ENCODE measurements at places on chromosomes 3 and 15.

DNA sequence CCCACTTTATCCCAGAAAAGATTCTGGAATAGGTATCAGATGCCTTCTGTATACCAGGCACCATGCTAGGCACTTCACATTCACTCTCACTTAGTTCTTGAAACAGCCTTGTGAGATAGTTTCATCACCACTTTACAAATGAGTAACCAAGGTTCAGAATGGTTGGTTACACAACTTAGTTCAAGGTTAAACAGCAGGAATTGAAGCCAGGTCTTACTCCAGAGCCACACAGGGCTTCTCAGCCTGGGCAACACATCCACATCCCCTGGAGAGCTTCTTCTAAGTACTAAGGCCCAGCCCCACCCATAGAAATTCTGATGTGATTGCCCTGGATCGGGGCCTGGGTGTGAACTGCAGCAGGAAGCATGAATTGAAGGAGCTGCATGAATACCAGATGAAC lies 18.6 kb downstream of the WHAMM start:
- DNase-seq = no peak

DNA sequence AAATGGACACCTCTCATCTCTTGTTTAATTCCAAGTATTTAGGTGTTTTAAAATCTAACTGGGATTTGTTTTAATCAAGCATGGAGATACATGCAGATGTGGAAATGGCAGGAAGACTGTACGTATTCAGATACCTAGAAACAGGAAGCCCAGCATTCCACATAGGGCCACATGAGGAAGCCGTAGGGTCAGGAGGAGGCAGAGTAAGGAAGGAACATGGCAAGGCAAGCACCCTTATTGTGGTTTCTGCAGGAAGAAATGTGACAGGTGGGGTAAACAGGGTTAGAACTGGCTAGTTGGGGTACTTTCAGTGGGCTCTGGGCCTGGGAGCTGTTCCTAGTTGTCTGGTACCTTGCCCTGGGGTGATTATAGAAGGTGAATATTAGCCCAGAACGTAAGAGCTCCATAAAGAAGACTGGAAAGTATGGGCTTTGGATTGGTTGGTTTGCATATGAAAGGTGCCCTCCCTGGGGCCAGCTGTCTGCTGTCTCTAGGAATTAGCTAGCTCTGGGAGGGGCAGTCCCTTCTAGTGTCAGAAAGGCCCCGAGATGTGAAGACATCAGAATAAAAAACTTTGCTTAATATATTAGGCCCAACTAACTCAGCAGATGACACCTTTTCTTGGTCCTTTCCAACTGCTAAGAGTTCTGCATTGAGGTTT lies 107.7 kb upstream of the CADPS start:
- no peak for DNase-seq

DNA sequence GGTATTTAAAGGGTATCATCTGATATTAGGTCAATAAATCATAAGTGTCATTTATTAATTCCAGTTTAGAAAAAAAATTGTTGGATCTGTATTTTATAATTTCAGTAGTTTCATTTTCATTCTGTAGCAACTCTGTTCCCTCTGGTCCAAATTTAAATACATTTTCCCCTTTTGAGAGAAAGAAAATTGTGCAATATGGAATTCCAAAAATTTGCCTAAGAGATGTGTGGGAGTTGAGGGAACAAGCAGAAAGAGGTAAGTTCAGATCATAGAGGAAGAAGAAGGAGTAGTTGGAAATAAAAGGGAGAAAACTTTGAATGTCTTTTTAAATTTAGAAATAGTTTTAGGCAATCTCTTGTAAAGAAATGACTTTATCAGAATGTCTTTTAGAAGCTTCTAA lies 48.9 kb upstream of the MME start:
- no peak for DNase-seq

- no peak for DNase-seq
These were observed 662.7 kb downstream of the MCTP2 start for GRCh38 chr15:94894056-94894455.

DNA sequence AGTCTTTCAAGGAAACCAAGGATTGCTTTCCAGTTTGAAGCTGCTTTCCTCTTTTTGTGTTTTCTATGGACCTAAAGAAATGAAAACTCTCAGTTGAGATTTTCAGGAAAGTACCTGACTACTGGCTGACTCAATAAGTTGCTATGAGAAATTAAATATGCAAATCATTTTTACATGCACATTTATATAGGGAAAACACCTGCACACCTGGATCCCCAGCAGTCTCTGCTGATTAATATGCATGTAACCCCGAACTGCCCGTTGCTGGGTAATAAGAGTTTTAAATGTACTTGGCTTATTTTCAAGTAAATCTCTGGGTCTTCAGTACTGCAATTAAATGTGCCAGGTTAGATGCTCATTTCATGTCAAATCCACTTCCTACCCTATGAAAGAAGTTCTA lies 77.2 kb downstream of the KBTBD8 start:
- peak; percentile 13 for DNase-seq

DNA sequence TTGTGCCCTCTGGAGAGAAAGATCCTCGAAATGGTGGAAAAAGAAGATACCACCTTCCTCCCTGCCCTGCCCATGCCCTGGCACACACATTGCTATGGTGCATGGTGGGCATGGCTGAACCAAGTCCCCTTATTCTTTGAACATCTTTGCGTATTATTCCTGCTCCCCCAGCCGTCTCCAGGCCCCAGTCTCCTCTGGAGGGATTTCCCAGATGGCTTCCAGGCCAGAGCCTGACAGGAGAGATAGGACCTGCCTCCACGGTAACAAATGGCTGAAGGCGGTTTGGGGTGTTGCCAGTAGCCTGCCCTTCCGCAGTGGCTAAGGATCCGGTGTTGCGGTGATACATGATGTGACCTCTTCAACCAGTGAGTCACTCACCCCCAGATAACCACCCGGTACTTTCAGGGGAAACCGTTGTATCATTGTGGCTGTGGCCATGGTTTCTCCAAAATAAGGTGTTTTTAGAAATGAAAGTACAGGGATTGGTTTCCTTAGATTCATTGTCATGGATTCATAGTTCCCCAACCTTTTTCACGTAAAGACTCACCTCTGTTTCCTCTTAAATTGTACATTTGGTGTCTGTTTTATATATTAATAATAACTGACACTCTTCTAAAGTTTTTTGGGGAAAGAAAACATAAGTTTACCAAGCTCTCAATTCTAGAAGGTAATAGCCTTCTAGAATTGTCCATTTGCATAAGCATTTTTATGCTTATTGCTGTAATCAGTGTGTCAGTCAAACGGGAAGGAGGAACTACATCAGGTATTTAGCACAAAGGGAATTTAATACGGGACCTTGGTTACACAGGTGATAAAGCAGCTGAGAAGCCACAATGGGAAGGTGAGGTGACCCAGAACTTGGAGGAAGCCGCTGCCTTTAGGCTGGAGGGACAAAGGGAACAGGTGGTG lies 25.9 kb downstream of the SMAD3 start:
- DNase-seq = peak; percentile 71

DNA sequence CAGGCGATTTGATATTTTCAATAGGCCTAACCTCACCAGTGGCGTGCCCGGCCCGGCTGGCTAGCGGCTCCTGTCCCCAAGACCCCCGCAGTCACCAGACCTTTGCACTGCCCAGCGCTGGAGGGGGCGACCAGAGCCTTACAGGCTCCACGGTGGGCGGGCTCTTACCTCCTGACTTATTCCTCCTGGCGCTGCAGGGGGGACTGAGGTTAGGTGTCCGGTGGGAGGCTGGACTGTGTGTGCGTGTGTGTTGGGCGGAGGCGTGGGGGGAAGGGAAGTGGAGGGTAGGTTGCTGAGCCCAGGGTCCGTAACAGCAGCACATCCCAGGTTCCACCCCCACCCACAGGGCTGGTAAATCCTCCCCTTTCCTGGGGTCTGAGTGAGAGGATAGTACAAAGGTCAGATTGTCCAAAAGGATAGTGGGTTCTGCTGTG lies 27.5 kb upstream of the THRB start:
- DNase-seq = no peak

GRCh38 chr3:12708584-12709192 lies 44.8 kb upstream of the RAF1 start:
- DNase-seq = no peak

- no peak for DNase-seq
These were observed 36.2 kb upstream of the TOPBP1 start for GRCh38 chr3:133697960-133698359.

DNA sequence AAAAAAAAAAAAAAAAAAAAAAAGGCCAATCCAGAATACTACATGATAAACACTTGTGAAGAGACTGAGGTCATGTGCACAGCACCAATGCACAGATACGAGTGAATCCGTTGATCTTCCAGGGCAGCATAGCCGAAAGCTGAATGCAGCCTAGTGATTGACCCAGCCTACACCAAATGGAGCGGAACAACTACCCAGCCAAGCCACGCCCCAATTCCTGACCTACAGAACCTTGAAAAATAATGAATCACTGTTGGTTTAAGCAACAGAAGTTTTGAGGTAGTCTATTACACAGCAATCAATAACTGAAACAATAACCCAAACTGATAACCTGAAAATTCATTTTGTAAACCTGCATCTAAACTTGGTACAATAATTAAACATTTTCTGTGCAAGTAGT lies 361.0 kb downstream of the FHIT start:
- DNase-seq = no peak

DNA sequence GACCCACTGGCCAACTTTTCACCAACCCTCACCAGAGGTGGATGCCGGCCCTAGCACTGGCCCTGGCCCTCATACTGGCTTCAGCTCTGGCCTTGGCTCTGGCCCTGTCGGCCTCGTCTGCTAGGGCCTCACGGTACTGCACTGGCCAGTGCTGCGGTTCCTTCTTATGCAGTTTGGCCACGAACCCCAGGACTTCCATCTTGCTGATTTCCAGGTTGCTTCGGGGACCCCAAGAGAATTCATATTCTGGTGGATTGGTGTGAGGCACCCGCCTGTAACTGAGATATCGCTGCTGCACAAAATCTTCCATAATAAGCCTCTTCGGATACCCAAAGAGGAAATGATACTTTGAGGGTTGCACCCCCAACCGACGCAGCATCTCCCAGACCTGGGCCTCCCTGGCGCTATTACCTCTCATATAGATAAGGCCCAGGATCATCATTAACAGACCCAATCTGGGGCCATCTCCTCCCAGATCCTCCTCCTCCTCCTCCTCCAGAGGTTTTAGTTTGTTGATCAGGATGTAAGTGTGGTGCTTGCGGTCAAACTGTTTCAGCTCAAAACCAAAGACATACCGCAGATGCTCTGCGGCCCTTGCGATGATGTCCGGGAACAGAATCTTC lies 883 bp downstream of the MAGEF1 start:
- DNase-seq = peak; percentile 82

GRCh38 chr3:98536456-98537017 lies 4.8 kb downstream of the GPR15 start:
- DNase-seq = peak; percentile 13

- peak; percentile 62 for DNase-seq
These were observed 270.8 kb downstream of the UACA start for GRCh38 chr15:70492240-70493177.

GRCh38 chr3:98968347-98968746 lies 66.9 kb upstream of the DCBLD2 start:
- no peak for DNase-seq

GRCh38 chr3:195802795-195803194 lies 8.9 kb downstream of the MUC4 start:
- DNase-seq = no peak

DNA sequence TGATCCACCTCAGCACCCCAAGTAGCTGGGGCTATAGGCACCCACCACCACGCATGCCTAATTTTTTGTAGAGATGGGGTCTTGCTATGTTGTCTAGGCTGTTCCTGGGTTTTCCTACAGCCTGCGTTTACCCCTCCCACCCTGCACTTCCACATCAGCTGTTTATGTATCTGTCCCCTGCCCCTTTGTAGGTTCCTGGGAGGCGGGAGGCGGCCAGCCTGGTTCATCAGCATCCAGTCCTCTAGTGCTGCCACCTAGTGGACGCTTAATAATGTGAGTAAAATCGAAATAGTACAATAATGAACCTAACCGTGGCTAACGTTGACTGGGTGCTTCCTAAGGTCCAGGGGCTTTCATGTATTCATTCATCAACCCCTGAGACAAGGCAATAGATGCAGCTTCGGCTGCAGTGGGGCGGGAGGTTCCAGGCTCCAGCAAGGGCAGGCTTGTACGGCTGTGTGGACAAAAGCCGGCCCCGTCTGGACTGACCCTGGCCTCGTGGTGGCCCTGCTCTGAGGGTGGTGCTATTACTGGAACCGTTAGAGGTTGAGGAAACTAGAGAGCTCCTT lies 1.2 kb upstream of the LCTL start:
- DNase-seq = peak; percentile 68

GRCh38 chr15:46685096-46685495 lies 1032.2 kb upstream of the SEMA6D start:
- DNase-seq = no peak

- DNase-seq = no peak
These were observed 468.9 kb downstream of the FOXP1 start for GRCh38 chr3:71114610-71115009.

- DNase-seq = no peak
These were observed 1133.8 kb downstream of the TUSC7 start for GRCh38 chr3:117843356-117843755.

DNA sequence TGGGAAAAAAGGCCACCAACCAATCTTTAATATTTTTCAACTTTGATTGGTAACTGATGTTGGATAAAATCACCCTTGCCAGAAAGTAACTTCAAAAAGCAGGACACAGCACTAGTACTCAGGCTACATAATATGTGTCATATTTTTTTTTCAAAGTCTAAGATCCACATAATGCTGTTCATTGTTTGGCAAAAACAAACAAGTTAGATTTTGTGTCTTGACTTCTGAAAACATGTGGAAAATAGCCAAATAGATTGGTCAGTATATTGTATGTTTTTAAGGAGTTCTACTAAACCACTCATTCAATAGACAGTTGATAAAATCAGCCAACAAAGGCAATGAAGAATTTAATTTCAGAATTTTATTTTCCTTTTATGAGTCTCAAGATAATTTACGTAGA lies 111.7 kb upstream of the CCDC54 start:
- no peak for DNase-seq

- no peak for DNase-seq
These were observed 7.2 kb upstream of the SCAMP5 start for GRCh38 chr15:74988007-74988800.

DNA sequence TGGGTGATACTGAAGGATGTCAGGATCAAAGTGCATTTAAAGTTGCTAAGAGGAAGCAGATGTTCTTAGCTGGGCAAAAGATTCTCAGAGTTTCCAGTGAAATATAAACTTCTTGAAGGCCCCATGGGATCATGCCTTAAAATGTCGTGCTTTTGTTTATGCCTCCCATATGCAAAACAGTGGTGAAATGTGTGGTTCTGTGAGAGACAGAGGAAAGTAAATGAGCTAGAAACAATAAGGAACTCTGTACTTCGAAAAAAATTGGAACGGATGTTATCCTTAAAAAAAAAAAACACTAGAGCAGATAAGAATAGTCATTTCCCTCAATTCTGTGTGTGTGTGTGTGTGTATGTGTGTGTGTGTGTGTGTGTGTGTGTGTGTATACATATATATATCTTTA lies 497.0 kb upstream of the TBL1XR1 start:
- peak; percentile 6 for DNase-seq

DNA sequence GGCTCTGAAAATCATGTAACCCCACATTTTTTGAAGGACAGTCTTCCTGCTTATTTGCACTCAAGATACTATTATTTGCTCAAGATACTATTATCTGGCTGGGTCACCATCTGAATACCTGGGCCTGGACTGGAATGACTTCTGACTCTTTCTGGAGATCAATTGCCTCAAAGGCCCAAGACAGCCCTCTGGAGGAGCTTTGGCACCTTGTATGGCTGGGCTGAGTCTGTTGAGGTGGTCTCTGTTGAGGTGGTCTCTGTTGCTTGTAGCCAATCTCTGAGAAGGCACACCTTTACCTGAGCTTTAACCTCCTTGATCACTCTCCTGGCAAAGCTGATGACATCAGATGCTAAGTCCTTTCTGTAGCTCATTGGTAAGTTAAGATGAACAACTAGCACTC lies 33.0 kb downstream of the SPATA12 start:
- no peak for DNase-seq

GRCh38 chr3:178545337-178545736 lies 9.1 kb downstream of the KCNMB2 start:
- DNase-seq = no peak

Measured in B cell (primary cell).